ENCODE measurements at places on chromosomes 6 and 20. TPM values are rescaled to one million over a fixed set of nuclear protein-coding genes. Genes with fewer than 3 reads are reported as not detected.

KCNK16 gene
- total RNA-seq, result not detected

C20orf202 gene
- total RNA-seq, result not detected

DDO gene
- total RNA-seq, result 2.6 TPM

PTK6 gene
- under 0.01 TPM for total RNA-seq

BFSP1 gene
- 1.7 TPM for total RNA-seq

TREML4 gene
- not detected for total RNA-seq

UNC5CL gene
- under 0.01 TPM for total RNA-seq

RGL2 gene
- 53.0 TPM for total RNA-seq

NT5E gene
- total RNA-seq, result 65.7 TPM

SFT2D1 gene
- total RNA-seq, result 19.2 TPM

RAD21L1 gene
- total RNA-seq, result not detected

PTCRA gene
- not detected for total RNA-seq

RRAGD gene
- total RNA-seq, result 0.60 TPM

SPDEF gene
- total RNA-seq, result not detected

RCAN2 gene
- not detected for total RNA-seq

PNLDC1 gene
- not detected for total RNA-seq

SLC17A2 gene
- total RNA-seq, result not detected

MUCL3 gene
- not detected for total RNA-seq

SLC22A23 gene
- 59.3 TPM for total RNA-seq

SPATA2 gene
- total RNA-seq, result 0.99 TPM

LPA gene
- not detected for total RNA-seq

DEFB126 gene
- total RNA-seq, result not detected

CAGE1 gene
- 0.20 TPM for total RNA-seq

TCP11 gene
- total RNA-seq, result not detected

PERP gene
- 21.6 TPM for total RNA-seq

KCNG1 gene
- 2.4 TPM for total RNA-seq

FKBP1C gene
- 3.4 TPM for total RNA-seq

NRSN1 gene
- not detected for total RNA-seq

PI3 gene
- total RNA-seq, result not detected

GTSF1L gene
- not detected for total RNA-seq

KCNK15 gene
- not detected for total RNA-seq

DNMT3B gene
- 1.3 TPM for total RNA-seq

ADGRF5 gene
- 57.3 TPM for total RNA-seq

LY6G6F gene
- total RNA-seq, result not detected

SLC16A10 gene
- total RNA-seq, result 0.20 TPM

HTR1E gene
- not detected for total RNA-seq

BPI gene
- total RNA-seq, result not detected

DEFB110 gene
- not detected for total RNA-seq

COL21A1 gene
- total RNA-seq, result 0.44 TPM

SLC4A11 gene
- 5.2 TPM for total RNA-seq

HLA-DOA gene
- total RNA-seq, result not detected

TBXT gene
- total RNA-seq, result not detected

HSPA12B gene
- total RNA-seq, result 8.7 TPM

IFNGR1 gene
- 49.7 TPM for total RNA-seq

C6orf120 gene
- 18.1 TPM for total RNA-seq

GRIK2 gene
- not detected for total RNA-seq

C20orf173 gene
- total RNA-seq, result not detected

PM20D2 gene
- 3.7 TPM for total RNA-seq

RIPPLY2 gene
- total RNA-seq, result 0.40 TPM

SLC32A1 gene
- total RNA-seq, result not detected

HNF4A gene
- not detected for total RNA-seq
